Suppressor macrophage (primary cell): ENCODE measurements at places on chromosomes 13 and 19.
A peak's percentile ranks its signal among the peaks of the same experiment; 100 is the strongest.

DNA sequence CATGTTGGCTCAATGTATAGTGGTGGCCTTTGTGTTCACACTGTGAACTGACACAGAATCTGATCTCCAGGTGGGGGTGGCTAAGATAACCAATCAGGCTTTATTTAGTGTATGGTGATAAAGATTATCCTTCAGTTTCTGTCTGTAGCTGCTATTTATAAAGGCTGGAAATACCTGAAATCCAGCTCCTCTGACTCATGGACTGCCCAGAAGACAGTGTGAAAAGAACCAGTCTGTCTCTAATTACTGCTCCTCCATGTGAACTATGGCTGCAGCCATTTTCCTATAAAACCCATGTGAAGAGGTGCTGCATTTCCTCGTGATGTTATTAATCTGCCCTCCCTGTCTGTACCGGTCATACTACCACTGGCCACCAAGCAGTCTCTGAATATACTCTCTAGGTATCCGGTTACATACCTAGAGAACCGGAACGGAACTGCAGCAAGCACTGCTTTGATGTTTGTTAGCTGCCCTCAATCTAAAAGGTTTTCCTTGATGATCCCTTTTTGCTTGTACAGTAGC, 238.0 kb downstream of the LHFPL6 start:
- no peak for DNase-seq

- DNase-seq: no peak
Measured at GRCh38 chr13:98584668-98585397, 7.9 kb upstream of the STK24 start.

DNA sequence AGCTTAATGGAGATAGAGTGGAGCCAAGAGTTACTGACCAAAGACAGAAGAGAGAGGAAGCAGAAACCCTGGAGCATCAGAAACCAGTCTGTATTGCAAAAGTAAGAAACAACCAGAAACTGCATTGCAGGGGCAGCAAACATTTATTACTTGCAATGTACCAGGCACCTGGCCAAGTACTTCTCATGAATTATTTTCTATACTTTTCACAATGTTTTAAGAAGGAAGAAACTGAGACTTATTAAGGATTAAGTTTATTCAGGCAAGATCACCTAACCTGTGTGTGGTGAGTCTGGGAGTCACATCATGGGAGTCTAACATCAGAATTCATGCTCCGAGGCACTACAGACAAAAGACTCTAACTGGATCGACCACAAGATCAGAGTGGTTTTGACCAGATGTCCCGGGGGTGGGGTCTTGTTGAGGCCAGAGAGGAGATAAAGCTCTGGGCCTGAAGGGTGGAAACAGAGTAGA, 47.4 kb downstream of the TNFRSF19 start:
- no peak for DNase-seq

- no peak for DNase-seq
Measured at GRCh38 chr19:33290082-33290815, 12.1 kb downstream of the CEBPA start.

DNA sequence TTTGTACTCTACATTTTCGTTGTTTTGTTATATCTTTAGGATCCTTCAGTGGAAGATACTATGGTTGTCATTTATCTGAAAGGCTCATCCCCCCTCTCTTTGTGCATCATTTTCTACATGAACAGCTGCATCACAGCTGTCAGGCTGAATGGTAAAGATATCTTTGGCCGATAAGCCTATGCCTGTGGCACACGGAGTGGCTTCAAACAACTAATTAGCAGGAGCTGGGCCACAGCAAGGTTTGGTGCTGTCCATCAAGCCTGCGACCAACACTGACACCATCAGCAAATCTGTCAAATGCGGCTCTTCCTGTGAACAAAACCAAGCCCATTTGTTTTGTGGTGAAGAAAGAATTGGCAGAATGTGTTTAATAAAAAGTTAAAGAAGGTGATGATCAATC, 334.4 kb downstream of the PCDH9 start:
- no peak for DNase-seq

DNA sequence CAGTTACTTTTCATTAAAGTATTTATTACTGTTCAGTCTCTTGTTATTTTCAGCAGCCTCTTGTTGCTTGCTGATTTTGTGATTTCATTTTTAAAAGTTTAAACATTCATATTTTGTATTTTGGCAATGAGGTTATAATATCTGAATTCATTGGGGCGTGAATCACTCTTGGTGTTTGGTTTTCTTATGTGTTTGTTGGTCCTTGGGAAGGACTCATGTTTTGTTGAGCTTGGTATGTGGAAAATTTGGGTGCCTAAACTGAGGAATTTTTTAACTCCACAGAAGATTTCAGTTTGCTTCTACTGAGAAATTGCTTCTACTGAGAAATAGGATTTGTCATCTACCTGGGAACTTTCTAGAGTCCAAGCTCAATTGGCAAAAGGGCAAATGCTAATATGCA, 38.2 kb downstream of the PDS5B start:
- no peak for DNase-seq

DNA sequence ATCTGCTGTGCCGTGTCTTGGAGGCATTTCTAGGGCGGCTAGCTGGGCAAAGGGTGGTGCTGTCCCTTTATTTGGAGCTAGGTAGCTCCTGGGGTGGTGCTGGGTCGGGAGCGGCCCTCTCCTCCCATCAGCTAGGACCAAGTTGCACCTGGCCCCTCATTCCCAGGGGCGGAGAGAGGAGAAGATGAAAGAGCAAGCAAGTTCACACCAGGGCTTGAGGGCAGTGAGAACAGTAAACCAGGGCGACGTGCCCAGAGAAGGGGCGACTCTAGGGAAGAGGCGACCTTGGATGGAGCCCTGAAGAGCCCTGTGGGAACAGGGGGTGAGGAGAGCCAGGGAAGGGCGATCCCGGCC, 17.0 kb upstream of the KCNN1 start:
- DNase-seq: no peak

DNA sequence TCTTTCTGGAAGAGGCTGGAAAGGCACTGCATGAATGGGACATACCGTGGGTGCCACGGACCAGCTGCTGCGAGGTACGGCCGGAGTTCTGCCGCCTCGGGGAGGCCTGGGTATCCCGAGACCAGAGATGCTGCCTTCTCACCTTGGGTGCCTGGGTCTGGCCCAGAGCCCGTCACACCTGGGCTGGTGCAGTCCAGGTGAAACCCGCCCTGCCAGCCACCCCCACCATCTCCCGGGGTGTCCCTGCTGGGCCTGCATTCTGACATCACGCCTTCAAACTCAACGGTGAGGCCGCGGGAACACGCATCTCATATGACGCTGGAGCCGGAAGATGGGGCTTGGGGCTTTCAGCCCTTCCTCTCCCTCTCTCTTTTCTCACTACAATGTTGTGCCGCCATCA, 98.0 kb downstream of the GADD45B start:
- no peak for DNase-seq

DNA sequence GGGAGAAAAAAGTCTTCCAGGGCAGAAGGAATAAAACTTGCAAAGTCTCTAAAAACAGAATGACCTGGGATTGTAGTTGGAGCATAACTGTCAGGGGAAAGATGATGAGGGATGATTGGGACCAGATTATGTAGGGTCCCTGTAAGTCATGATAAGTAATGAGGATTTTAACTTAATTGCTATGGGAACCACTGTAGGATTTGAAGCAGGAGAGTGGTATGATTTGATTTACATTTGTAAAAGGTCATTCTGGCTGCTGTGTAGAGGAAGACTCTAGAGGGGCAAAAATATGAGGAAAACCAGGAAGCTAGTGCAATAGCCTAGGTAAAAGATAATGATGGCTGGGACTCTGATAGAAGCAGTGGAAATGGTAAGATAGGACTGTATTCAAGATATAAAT, 900.2 kb downstream of the DIAPH3 start:
- no peak for DNase-seq

- no peak for DNase-seq
Measured at GRCh38 chr19:40705362-40705651, 11.4 kb downstream of the COQ8B start.

GRCh38 chr13:94323764-94324758, 155.4 kb downstream of the DCT start:
- DNase-seq: no peak

DNA sequence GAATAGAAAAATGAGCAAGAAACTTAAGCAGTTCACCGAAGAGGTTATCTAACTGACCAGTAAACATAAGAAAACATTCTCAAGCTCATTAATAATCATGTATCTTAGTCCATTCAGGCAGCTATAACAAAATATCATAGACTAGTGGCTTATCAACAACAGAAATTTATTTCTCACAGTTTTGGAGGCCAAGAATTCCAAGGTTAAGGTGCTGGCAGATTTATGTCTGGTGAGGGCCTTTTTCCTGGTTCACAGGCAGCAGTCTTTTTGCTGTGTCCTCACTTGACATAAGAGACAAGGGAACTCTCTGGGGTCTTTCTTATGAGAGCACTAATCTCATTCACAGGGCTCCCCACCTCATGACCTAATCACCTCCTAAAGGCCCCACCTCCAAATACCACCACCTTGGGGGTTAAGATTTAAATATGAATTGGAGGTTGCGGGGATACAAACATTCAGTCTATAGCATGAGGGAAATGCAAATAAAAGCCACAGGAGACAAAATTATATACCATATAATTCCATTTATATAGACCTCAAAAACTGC, 123.6 kb downstream of the ZAR1L start:
- DNase-seq: no peak

DNA sequence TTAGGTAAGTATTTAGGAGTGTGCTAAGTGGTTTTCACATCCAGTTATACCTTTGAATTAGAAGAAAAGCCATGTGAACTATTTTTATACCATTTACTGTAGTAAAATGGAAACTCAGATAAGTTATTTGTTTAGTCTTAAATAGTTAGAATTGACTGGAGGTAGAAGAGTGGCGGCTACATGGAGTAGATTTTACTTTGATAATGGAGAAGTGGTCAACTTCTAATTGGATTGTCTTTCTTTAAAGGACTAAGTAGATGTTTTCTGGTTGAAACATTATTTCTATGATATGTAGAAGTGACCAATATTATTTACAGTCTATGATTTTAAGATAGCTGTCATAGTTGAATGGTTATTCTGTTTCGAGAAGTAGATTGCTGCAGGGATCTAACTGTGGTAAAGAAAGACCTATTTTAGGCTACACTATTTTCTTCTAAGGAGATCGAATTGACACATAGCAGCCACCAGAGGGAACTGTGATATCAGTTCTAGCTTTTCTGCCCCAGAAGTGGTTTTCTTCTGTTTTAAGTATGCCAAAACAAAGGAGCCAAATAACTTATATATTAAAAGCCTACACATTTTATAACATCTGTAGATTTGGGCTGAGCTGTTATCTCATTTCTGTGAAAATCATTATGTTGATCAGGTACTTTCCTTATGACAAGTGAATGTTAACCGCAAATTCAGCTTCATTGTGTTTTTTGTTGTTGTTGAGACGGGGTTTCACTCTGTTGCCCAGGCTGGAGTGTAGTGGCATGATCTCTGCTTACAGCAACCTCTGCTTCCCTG, 26.1 kb downstream of the ZMYM2 start:
- DNase-seq: peak; percentile 8

- DNase-seq: no peak
Measured at GRCh38 chr13:62839338-62839737, 1423.7 kb upstream of the PCDH20 start.

GRCh38 chr13:76853481-76853880, 32.7 kb downstream of the KCTD12 start:
- no peak for DNase-seq

- peak; percentile 15 for DNase-seq
Measured at GRCh38 chr19:54023191-54023590, 31.8 kb downstream of the CACNG6 start.
